Neural progenitor cell (in vitro differentiated cells): ENCODE measurements at places on chromosomes 11 and 22. TPM values are rescaled to one million over a fixed set of nuclear protein-coding genes. Genes with fewer than 3 reads are reported as not detected.

DNA sequence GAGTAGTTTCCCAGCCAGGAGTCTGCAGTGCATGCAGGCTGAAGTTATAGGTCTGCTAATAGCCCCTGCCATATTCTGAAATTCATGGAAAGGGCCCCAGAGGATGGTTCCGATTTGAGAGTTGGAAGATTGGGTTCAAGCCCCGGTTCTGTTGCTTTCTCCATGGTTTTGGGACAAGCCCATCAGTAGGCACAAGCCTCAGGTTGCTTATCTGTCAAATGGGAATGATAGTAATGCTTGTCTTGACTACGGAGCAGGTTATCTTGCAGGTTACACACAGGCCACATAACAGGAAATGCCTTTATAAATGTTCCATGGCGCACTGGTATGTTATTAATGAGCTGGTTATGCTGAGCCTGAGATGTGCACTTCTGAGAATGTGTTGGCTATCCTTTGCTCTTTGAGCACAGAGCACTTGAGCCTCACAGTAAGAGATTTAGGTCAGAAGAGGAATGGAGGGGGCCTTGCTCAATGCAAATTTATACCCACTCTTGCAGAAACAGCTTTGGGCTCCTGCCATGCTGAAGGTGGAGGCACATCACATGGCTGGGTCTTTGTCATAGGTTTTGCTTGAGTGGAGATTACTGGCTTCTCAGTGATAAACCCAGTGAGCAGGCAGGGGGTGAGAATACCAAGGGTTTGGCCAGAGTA is 47.1 kb downstream of the ZNRF3 start:
- peak; percentile 30 for DNase-seq
- no peak overlapping the region for H3K27ac ChIP-seq
- no peaks in the 10 kb centered on the region for H3K36me3 ChIP-seq
- no peaks in the 10 kb centered on the region for H3K27me3 ChIP-seq
- no peak overlapping the region for H3K4me3 ChIP-seq
- peaks cover 56% of the 10 kb centered on the region for H3K4me1 ChIP-seq

- no peak for DNase-seq
- H3K27ac ChIP-seq, result no peak overlapping the region
- no peak overlapping the region for H3K4me3 ChIP-seq
- H3K27me3 ChIP-seq, result no peaks in the 10 kb centered on the region
- H3K4me1 ChIP-seq, result no peaks in the 10 kb centered on the region
- no peaks in the 10 kb centered on the region for H3K36me3 ChIP-seq
Observed at GRCh38 chr11:87879118-87879517, 296.1 kb downstream of the RAB38 start.

- no peaks in the 10 kb centered on the region for H3K36me3 ChIP-seq
- H3K4me1 ChIP-seq, result peaks cover 20% of the 10 kb centered on the region
- H3K27ac ChIP-seq, result no peak overlapping the region
- peaks cover 75% of the 10 kb centered on the region for H3K27me3 ChIP-seq
Observed at GRCh38 chr11:2704896-2705606, 5.3 kb upstream of the KCNQ1OT1 start.

GRCh38 chr11:772429-773390 is 4.6 kb downstream of the GATD1 start:
- no peaks in the 10 kb centered on the region for H3K27me3 ChIP-seq
- no peaks in the 10 kb centered on the region for H3K36me3 ChIP-seq
- peaks cover 16% of the 10 kb centered on the region for H3K4me1 ChIP-seq
- DNase-seq, result peak; percentile 2
- H3K27ac ChIP-seq, result no peak overlapping the region

DNA sequence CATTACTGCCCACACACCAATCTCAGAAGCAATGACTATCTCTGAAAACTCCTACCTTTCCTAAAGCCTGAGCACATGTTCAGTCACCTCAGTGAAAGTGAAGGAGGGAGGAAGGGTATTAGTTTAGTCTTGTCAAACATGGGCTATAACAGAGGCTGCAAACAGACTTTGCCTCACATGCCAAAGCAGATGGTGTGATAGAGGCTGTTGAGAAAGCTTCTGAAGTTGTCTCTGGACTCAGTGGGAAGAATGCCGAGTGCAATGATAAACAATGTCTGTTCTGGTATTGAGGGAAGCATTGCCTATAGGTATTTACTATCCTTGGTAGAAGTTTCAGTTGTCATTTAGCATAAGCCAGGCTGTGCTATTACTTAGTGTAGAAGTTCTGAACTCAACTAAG is 314.5 kb upstream of the CCDC90B start:
- H3K36me3 ChIP-seq, result no peaks in the 10 kb centered on the region
- no peaks in the 10 kb centered on the region for H3K4me1 ChIP-seq
- H3K27ac ChIP-seq, result no peak overlapping the region
- H3K27me3 ChIP-seq, result no peaks in the 10 kb centered on the region

DNA sequence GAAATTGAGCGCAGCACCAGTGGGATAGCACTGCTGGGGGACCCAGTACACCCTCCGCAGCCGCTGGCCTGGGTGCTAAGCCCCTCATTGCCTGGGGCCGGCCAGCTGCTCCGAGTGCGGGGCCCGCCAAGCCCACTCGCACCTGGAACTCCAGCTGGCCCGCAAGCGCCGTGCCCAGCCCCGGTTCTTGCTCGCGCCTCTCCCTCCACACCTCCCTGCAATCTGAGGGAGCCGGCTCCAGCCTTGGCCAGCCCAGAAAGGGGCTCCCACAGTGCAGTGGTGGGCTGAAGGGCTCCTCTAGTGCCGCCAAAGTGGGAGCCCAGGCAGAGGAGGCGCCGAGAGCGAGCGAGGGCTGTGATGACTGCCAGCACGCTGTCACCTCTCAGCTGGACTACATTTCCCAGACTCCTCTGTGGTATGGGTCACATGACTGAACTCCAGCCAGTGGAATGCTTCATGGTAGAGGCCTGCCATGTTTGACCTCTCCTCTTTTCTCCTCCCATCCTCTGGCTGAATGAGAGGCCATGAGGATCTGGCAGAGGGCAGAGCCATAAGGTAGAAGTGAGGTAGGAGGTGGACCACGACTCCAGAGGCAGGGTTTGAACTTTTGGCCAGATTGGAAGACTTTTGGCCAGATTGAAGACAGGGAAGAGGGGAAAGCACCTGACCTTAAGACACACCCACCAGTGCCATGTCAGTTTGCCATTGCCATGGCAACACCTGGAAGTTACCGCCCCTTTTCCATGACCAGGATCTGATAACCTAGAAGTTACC is 6.2 kb downstream of the MRGPRD start:
- H3K27me3 ChIP-seq, result no peaks in the 10 kb centered on the region
- no peak overlapping the region for H3K4me3 ChIP-seq
- H3K36me3 ChIP-seq, result no peaks in the 10 kb centered on the region
- H3K27ac ChIP-seq, result no peak overlapping the region

GRCh38 chr11:45704635-45705034 is 39.2 kb upstream of the CHST1 start:
- no peaks in the 10 kb centered on the region for H3K36me3 ChIP-seq
- peaks cover 62% of the 10 kb centered on the region for H3K27me3 ChIP-seq
- peaks cover 21% of the 10 kb centered on the region for H3K4me1 ChIP-seq
- H3K4me3 ChIP-seq, result no peak overlapping the region

- no peak for DNase-seq
- no peak overlapping the region for H3K4me3 ChIP-seq
- H3K36me3 ChIP-seq, result no peaks in the 10 kb centered on the region
- no peaks in the 10 kb centered on the region for H3K27me3 ChIP-seq
Observed at GRCh38 chr11:69078930-69079605, 30.3 kb downstream of the TPCN2 start.

GRCh38 chr11:134573857-134574256 is 161.8 kb upstream of the B3GAT1 start:
- no peaks in the 10 kb centered on the region for H3K36me3 ChIP-seq
- no peak for DNase-seq
- H3K27ac ChIP-seq, result no peak overlapping the region
- peaks cover 14% of the 10 kb centered on the region for H3K4me1 ChIP-seq
- no peaks in the 10 kb centered on the region for H3K27me3 ChIP-seq

YDJC gene
- total RNA-seq, result 4.8 and 23.4 TPM in 2 replicates

FGF4 gene
- 0.22 TPM in 1 of 2 replicates, not detected in the other for total RNA-seq

DNA sequence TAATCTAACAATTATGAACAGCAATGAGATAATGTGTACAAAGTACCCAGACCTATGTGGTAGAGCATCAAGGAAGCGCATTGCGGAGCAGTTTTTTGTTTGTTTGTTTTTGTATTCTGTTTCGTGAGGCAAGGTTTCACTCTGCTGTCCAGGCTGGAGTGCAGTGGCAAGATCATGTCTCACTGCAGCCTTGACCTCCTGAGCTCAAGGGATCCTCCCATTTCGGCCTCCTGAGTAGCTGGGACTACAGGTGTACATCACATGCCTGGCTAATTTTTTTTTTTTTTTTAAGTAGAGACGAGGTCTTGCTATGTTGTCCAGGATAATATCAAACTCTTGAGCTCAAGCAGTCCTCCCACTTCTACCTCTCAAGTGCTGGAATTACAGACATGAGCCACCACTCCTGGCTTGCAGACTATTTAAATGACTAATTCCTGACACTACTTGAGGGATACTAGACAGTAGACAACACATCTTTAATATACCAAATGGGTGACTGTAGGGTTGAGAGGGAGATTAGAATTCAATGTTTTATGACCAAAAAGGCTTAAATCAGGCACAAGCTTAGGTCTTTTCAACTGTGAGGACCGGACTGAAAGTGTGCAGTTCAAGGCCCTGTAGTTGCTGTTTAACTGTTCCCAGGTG is 12.7 kb downstream of the OR51B4 start:
- no peak overlapping the region for H3K4me3 ChIP-seq
- no peak overlapping the region for H3K27ac ChIP-seq
- no peaks in the 10 kb centered on the region for H3K4me1 ChIP-seq
- no peaks in the 10 kb centered on the region for H3K36me3 ChIP-seq

- H3K27ac ChIP-seq, result no peak overlapping the region
- no peak for DNase-seq
- H3K4me1 ChIP-seq, result no peaks in the 10 kb centered on the region
- H3K27me3 ChIP-seq, result no peaks in the 10 kb centered on the region
- no peak overlapping the region for H3K4me3 ChIP-seq
- no peaks in the 10 kb centered on the region for H3K36me3 ChIP-seq
Observed at GRCh38 chr11:88378422-88379066, 41.0 kb upstream of the CTSC start.

KRTAP5-10 gene
- 0.12 TPM in 1 of 2 replicates, not detected in the other for total RNA-seq

GRCh38 chr22:29030016-29030617 is 31.5 kb downstream of the C22orf31 start:
- no peak overlapping the region for H3K27ac ChIP-seq
- H3K4me1 ChIP-seq, result peaks cover 27% of the 10 kb centered on the region
- H3K27me3 ChIP-seq, result no peaks in the 10 kb centered on the region
- H3K36me3 ChIP-seq, result no peaks in the 10 kb centered on the region
- DNase-seq, result no peak
- H3K4me3 ChIP-seq, result peak overlapping the region; percentile 62

GRCh38 chr11:62152245-62153086 is 28.7 kb downstream of the INCENP start:
- no peak overlapping the region for H3K4me3 ChIP-seq
- H3K4me1 ChIP-seq, result no peaks in the 10 kb centered on the region
- no peaks in the 10 kb centered on the region for H3K27me3 ChIP-seq

- no peaks in the 10 kb centered on the region for H3K36me3 ChIP-seq
- H3K4me3 ChIP-seq, result no peak overlapping the region
- no peak overlapping the region for H3K27ac ChIP-seq
- H3K4me1 ChIP-seq, result no peaks in the 10 kb centered on the region
- no peaks in the 10 kb centered on the region for H3K27me3 ChIP-seq
Observed at GRCh38 chr11:94017446-94017845, 3.7 kb upstream of the HEPHL1 start.

DNA sequence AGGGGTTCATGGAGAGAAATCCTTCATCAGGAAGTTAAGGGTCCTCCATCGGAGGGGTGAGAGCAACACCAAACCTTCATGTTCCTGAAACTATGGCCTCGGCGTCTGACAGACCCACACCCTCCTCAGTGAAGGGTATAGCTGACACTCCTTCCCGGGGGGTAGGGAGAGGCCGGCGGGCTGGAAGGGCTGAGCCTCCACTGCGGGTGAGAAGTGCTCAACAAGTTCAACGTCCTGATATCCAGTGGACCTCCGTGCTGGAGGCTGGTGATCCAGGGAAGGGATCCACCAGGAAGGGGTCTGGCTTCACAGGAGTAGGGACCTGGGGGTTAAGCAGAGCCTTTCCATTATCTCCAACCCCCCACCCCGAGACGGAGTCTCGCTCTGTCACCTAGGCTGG is 12.3 kb downstream of the CARS1 start:
- H3K27ac ChIP-seq, result no peak overlapping the region
- no peaks in the 10 kb centered on the region for H3K27me3 ChIP-seq
- no peak for DNase-seq
- no peak overlapping the region for H3K4me3 ChIP-seq
- H3K4me1 ChIP-seq, result no peaks in the 10 kb centered on the region
- no peaks in the 10 kb centered on the region for H3K36me3 ChIP-seq

- DNase-seq, result no peak
- H3K4me1 ChIP-seq, result peaks cover 7% of the 10 kb centered on the region
- H3K4me3 ChIP-seq, result no peak overlapping the region
- H3K27me3 ChIP-seq, result no peaks in the 10 kb centered on the region
- no peak overlapping the region for H3K27ac ChIP-seq
Observed at GRCh38 chr11:76831686-76832310, 28.9 kb upstream of the ACER3 start.
